Endodermal cell (in vitro differentiated cells): ENCODE measurements at places on chromosomes 5 and 9. TPM values are rescaled to one million over a fixed set of nuclear protein-coding genes. Genes with fewer than 3 reads are reported as not detected.

LEAP2 gene
- total RNA-seq, result 0.84 to 1.2 TPM (median 0.95 TPM) in 3 replicates

TRIM32 gene
- total RNA-seq, result 25.1 to 34.7 TPM (median 28.0 TPM) in 3 replicates

SMIM33 gene
- total RNA-seq, result not detected in 3 replicates

ADAMTS16 gene
- total RNA-seq, result 0.77 to 2.2 TPM (median 1.5 TPM) in 3 replicates

MOB3B gene
- total RNA-seq, result 1.6 to 6.2 TPM (median 5.9 TPM) in 3 replicates

ALDH1A1 gene
- total RNA-seq, result 4.6 and 5.0 TPM in 2 replicates

MZB1 gene
- total RNA-seq, result 0.57 and 0.59 TPM in 2 replicates

ALG2 gene
- total RNA-seq, result 27.6 and 30.3 TPM in 2 replicates

TRIM7 gene
- not detected in 2 replicates for total RNA-seq

NTNG2 gene
- total RNA-seq, result 0.36 to 1.3 TPM (median 1.3 TPM) in 3 replicates

TAF7 gene
- 56.7 to 85.4 TPM (median 82.6 TPM) in 3 replicates for total RNA-seq

ZNF658 gene
- 5.9 to 7.9 TPM (median 7.7 TPM) in 3 replicates for total RNA-seq

- no peaks in the 10 kb centered on the region for H3K4me1 ChIP-seq
- no peaks in the 10 kb centered on the region for H3K36me3 ChIP-seq
- H3K27ac ChIP-seq, result no peak overlapping the region
- DNase-seq, result no peak
- H3K4me3 ChIP-seq, result no peak overlapping the region
These were observed 691.4 kb upstream of the RIOK2 start for GRCh38 chr5:97874491-97874890.

DNA sequence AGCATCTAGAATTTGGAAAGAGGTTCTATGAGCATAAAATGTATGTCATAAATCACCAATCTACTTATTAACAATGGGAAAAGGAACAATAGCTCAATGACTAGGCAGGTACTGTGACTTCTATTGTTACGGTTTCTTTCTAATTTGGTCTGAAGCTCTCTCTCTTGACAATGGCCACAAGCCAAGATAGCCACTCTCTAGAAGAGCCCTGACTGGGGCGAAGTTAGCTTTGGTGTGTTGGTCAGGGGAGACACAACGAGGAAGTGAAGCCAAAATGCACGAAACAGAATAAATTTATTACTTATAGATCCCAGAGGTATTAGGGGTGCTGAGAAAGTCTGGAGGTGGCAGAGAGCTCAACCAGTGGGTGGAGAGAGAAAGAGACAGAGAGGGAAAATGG, 9.4 kb upstream of the RAD23B start:
- no peak for DNase-seq
- no peaks in the 10 kb centered on the region for H3K36me3 ChIP-seq
- H3K4me3 ChIP-seq, result no peak overlapping the region
- H3K4me1 ChIP-seq, result no peaks in the 10 kb centered on the region
- H3K27me3 ChIP-seq, result no peaks in the 10 kb centered on the region
- no peak overlapping the region for H3K27ac ChIP-seq

- no peak overlapping the region for H3K27ac ChIP-seq
- DNase-seq, result no peak
- no peaks in the 10 kb centered on the region for H3K36me3 ChIP-seq
- H3K27me3 ChIP-seq, result no peaks in the 10 kb centered on the region
These were observed 12.4 kb upstream of the AKNA start for GRCh38 chr9:114400219-114400618.

- H3K4me1 ChIP-seq, result peaks cover 37% of the 10 kb centered on the region
- peaks cover 22% of the 10 kb centered on the region for H3K27me3 ChIP-seq
- no peaks in the 10 kb centered on the region for H3K36me3 ChIP-seq
- no peak overlapping the region for H3K27ac ChIP-seq
- DNase-seq, result peak; percentile 80
- no peak overlapping the region for H3K4me3 ChIP-seq
These were observed 60.1 kb downstream of the LMX1B start for GRCh38 chr9:126673689-126674364.

- H3K27me3 ChIP-seq, result no peaks in the 10 kb centered on the region
- H3K36me3 ChIP-seq, result no peaks in the 10 kb centered on the region
- H3K27ac ChIP-seq, result no peak overlapping the region
- no peak overlapping the region for H3K4me3 ChIP-seq
These were observed 104.7 kb downstream of the ISL1 start for GRCh38 chr5:51487952-51488351.

- H3K4me1 ChIP-seq, result no peaks in the 10 kb centered on the region
- no peak for DNase-seq
- H3K36me3 ChIP-seq, result no peaks in the 10 kb centered on the region
- H3K27ac ChIP-seq, result no peak overlapping the region
These were observed 29.6 kb upstream of the TAF1L start for GRCh38 chr9:32665101-32665500.

DNA sequence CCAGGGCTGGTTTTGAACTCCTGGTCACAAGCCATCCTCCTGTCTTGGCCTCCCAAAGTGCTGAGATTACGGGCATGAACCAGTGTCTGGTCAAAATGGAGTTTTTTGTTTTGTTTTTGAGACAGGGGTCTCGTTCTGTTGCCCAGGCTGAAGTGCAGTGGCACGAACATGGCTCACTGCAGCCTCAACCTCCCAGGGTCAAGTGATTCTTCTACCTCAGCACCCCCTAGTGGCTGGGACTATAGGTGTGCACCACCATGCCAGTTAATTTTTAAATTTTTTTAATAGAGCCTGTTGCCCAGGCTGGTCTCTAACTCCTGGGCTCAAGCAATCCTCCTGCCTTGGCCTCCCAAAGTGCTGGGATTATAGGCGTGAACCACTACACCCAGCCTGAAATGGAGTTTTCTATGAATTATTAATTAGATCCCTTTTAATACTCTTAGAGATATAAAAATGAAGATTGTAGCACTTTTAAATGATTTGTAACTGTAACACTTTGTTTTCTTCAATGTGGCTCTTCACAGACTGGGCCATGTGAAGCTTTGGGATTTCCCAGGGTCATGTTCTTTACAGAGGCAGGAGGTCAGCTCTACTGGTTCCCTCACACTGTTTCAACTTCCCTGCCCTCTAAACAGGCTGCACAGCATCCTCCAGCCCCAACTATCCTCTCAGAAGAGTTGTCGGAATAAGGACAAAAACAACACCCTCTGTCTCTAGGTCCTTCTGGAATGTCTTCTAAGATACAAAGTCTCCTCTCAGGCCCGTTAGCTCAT, 32.7 kb upstream of the SPARC start:
- H3K4me3 ChIP-seq, result no peak overlapping the region
- no peaks in the 10 kb centered on the region for H3K4me1 ChIP-seq
- no peaks in the 10 kb centered on the region for H3K36me3 ChIP-seq
- no peak overlapping the region for H3K27ac ChIP-seq
- peak; percentile 75 for DNase-seq
- no peaks in the 10 kb centered on the region for H3K27me3 ChIP-seq

DNA sequence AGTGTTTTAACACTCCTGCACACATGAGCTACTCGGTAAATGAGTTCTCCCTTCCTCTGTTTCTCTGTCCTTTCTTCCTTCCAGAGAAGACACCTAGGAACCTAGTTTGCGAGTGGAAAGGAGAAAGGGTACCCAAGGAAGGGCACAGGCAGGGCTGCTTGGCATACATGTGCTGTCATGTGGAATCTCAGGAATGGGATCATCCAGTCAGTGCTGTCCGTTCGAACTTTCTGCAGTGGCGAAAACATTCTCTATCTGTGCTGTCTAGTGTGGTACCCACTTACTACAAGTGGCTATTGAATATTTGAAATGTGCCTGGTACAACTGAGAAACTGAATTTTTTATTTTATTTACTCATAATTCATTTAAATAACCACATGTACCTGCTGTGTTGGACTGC, 28.0 kb downstream of the NLN start:
- H3K27me3 ChIP-seq, result no peaks in the 10 kb centered on the region
- no peak overlapping the region for H3K4me3 ChIP-seq
- H3K4me1 ChIP-seq, result peaks cover 3% of the 10 kb centered on the region
- no peak overlapping the region for H3K27ac ChIP-seq
- H3K36me3 ChIP-seq, result no peaks in the 10 kb centered on the region

- no peaks in the 10 kb centered on the region for H3K4me1 ChIP-seq
- H3K27me3 ChIP-seq, result peaks cover 9% of the 10 kb centered on the region
- no peak overlapping the region for H3K27ac ChIP-seq
- no peak for DNase-seq
These were observed 61.1 kb downstream of the PSD2 start for GRCh38 chr5:139856714-139857113.

DNA sequence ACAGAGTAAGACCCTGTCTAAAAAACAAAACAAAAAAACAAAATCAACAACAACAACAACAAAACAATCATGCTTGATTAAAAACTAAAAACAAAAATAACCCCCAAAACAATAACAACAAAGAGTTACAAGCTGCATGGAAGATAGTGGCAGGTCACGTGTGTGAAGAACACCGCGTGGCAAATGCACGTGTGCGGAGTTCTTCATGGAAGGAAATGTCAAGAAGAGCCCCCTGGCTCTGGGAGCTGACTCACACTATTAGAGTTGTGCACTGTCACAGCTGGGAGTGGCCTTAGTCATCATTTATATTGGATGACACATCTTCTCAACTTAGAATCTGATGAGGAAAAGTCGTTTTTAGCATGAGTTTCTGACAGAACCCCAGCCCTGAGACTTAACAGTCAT, 110.5 kb downstream of the JMY start:
- no peak overlapping the region for H3K27ac ChIP-seq
- no peaks in the 10 kb centered on the region for H3K36me3 ChIP-seq

DNA sequence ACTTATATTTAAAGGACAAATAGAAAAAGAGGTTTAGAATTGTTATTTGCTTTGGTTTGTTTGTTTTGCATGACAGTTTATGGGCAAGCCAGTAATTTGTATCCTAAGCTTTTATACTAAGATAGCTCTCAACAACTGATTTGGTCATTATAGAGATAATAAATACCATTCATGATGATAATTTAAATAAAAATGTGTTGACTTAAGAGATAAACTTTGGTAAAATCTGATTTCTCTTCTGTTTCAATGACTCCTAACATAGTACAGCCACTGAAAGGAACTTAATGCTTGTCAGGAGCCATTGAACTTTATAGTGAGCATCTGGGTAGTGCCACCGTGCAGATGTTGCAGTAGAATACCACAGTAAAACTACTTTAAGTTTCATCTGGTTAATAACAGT, 160.7 kb upstream of the ACOT12 start:
- H3K27me3 ChIP-seq, result no peaks in the 10 kb centered on the region
- no peaks in the 10 kb centered on the region for H3K36me3 ChIP-seq
- no peaks in the 10 kb centered on the region for H3K4me1 ChIP-seq

- no peaks in the 10 kb centered on the region for H3K36me3 ChIP-seq
- no peaks in the 10 kb centered on the region for H3K27me3 ChIP-seq
- no peak for DNase-seq
- H3K27ac ChIP-seq, result no peak overlapping the region
These were observed 143.1 kb upstream of the NR4A3 start for GRCh38 chr9:99678566-99678965.

DNA sequence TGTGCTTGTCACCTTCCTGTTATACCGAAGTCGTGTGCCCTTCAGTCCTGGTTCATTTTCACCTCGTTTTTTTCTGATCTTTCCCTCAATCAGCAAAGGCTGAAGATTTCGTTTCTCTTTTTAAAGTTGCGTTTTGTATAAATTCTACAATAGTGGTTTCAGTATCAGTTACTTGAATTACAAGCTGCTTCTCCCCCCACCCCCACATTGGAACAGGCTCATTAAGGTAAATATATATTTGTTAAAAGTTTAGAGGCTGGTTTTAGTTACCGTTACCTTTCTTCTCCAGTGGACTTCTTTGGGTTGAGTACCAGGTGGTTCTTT, 881 bp downstream of the SUB1 start:
- DNase-seq, result no peak
- H3K4me1 ChIP-seq, result no peaks in the 10 kb centered on the region
- H3K27ac ChIP-seq, result peak overlapping the region; percentile 97

DNA sequence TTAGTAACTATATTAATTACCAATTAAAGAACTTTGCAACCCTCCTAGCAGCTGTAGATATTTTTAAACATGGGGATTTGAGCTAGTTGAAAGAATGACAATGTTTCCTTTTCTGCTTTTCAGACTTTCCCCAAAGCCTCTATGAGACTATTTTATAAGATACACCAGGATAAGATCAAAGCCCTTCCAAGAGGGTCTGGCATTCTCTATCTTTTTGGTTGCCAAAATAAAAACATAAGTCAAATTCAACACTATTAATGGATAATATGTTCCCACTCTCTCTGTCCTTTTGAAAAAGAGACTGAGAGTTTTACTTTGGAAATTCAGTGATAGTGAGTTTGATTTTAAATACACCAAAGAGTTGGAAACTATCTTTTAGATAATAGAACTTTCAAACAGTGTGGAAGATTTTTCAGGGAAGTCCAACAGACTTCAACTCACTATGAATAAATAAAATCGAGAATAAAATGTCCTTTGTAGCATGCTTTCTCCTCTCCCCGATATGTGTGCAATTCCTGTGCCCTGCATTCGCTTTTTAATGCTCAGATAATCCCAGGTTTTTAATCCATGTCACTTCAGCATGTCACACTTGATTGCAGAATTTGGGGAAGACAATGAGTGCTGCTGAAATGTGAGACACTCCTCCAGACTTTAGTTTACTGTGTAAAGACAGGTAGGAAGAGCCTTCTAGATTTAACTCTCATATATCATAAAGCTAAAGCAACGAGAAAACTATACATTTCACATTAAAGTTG, 1095.7 kb upstream of the DMAC1 start:
- H3K36me3 ChIP-seq, result no peaks in the 10 kb centered on the region
- H3K27ac ChIP-seq, result no peak overlapping the region
- peak overlapping the region; percentile 8 for H3K4me3 ChIP-seq

GRCh38 chr5:150137997-150138396, 17.6 kb downstream of the PDGFRB start:
- H3K4me1 ChIP-seq, result peaks cover 32% of the 10 kb centered on the region
- H3K27me3 ChIP-seq, result peaks cover 19% of the 10 kb centered on the region
- DNase-seq, result no peak
- no peak overlapping the region for H3K4me3 ChIP-seq
- H3K27ac ChIP-seq, result no peak overlapping the region

GRCh38 chr9:123678038-123678877, 251.7 kb downstream of the DENND1A start:
- no peak overlapping the region for H3K4me3 ChIP-seq
- H3K27me3 ChIP-seq, result no peaks in the 10 kb centered on the region
- no peak for DNase-seq
- H3K36me3 ChIP-seq, result no peaks in the 10 kb centered on the region
- H3K4me1 ChIP-seq, result peaks cover 11% of the 10 kb centered on the region
- H3K27ac ChIP-seq, result no peak overlapping the region

- H3K4me3 ChIP-seq, result no peak overlapping the region
- no peak for DNase-seq
- H3K4me1 ChIP-seq, result no peaks in the 10 kb centered on the region
- no peaks in the 10 kb centered on the region for H3K27me3 ChIP-seq
- no peaks in the 10 kb centered on the region for H3K36me3 ChIP-seq
These were observed 57.4 kb upstream of the PTCH1 start for GRCh38 chr9:95574176-95574575.

GRCh38 chr9:77575785-77576184, 72.3 kb downstream of the GNA14 start:
- H3K4me3 ChIP-seq, result no peak overlapping the region
- H3K27me3 ChIP-seq, result no peaks in the 10 kb centered on the region

GRCh38 chr5:135694012-135694411, 115.2 kb upstream of the CXCL14 start:
- H3K27ac ChIP-seq, result no peak overlapping the region
- H3K36me3 ChIP-seq, result no peaks in the 10 kb centered on the region
- no peaks in the 10 kb centered on the region for H3K27me3 ChIP-seq
- no peak overlapping the region for H3K4me3 ChIP-seq

GRCh38 chr9:121607434-121608167, 43.8 kb upstream of the DAB2IP start:
- H3K4me1 ChIP-seq, result peaks cover 4% of the 10 kb centered on the region
- H3K36me3 ChIP-seq, result no peaks in the 10 kb centered on the region
- peak; percentile 46 for DNase-seq
- no peaks in the 10 kb centered on the region for H3K27me3 ChIP-seq

GRCh38 chr5:35904443-35905132, 33.8 kb downstream of the CAPSL start:
- no peak overlapping the region for H3K4me3 ChIP-seq
- DNase-seq, result no peak
- no peaks in the 10 kb centered on the region for H3K36me3 ChIP-seq
- H3K27ac ChIP-seq, result no peak overlapping the region
- no peaks in the 10 kb centered on the region for H3K27me3 ChIP-seq
- H3K4me1 ChIP-seq, result peaks cover 13% of the 10 kb centered on the region
